ENCODE measurements at places on chromosomes 3 and 15.
A peak's percentile ranks its signal among the peaks of the same experiment; 100 is the strongest.

GRCh38 chr3:129001101-129001805 is at the start of gene EFCC1:
Gene EFCC1 (plus strand): TSS chr3:129001304. CDS start chr3:129001629, 325 bp downstream.
- DNase-seq, result no peak

DNA sequence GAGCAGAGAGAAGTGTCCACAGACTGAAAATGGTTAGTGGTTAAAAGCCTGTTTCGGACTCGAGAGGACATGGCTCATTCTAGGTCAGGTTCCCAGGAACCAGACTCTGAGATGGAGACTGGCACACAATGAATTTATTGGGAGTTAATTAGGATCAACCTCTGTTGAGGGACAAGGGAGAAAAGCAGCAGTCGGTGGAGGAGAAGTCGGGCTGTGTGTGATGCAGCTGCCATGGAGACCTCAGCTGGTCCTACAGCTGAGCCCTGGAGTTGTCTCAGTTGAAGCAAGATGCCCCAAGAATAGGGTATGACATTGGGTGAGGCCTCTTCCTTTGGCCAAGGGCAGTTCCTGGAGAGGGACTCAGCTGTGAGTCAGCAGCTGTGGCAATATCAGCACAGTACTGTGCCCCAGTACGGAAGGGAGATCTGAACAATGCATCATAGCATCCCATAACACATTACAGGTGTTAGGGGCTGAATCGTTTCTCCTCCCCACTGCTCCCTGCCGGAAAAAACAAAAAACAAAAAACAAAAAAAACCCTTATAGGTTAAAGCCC is 105.4 kb downstream of the ABHD5 start:
- DNase-seq, result no peak

DNA sequence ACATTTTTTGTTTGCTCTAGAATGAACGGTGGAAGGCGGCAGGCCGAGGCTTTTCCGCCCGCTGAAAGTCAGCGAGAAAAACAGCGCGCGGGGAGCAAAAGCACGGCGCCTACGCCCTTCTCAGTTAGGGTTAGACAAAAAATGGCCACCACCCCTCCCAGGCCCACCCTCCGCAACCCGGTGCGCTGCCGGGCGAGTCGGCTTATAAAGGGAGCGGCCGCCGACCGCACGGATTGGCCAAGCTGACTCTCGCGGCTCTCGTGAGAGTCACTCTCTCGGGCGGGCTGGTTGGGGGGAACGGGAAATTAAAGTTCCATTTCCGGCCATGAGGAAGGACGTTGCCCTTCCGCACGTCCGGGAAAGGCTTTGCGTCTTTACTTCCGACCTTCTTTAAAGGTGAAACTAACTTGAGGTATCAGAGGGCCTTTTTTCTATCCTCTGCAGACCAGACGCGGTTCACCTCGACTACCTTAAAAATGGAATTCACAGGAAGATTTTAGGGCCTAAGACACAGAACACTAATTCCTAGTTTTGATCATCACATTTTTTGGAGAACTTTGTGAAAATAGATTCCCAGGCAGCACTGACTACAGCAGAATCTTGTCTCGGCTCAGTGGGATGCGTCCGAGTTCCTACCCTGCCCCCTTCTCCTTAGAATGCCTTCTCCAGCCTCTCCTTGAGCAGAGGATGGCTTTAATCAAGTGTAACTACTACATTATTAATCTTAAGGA is at the start of gene TERC:
Gene TERC, minus strand, starts transcription at position 179 of the 731 bp plus-strand sequence.
- DNase-seq, result peak; percentile 64

- DNase-seq, result no peak
Observed at GRCh38 chr15:73989001-73989798, 2.9 kb downstream of the STOML1 start.

GRCh38 chr3:140035871-140036270 is 100.9 kb downstream of the CLSTN2 start:
- DNase-seq, result no peak

DNA sequence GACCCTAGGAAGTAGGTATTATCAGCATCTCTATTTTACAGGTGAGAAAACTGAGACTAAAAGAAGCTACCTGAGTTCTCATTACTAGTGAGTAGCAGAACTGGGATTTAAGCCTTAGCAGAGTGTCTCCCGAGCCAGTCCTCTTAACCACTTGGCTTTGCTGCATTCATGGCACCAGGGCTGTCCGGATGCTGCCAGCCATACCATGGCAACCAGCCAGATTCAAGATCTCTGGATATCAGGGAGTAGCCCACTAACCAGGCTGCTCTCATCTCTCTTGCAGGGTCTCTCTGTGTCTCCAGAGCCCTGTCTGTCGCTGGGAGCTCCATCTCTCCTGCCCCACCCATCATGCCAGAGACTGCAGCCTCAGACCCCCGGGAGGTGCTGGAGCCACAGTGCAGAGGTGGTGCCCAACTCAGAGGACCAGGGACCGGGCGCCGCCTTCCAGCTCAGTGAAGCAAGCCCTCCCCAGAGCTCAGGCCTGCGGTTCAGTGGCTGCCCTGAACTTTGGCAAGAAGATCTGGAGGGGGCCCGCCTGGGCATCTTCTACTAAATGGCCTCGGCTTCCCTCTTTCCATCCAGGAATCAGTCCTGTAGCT is 1.7 kb downstream of the MESP2 start:
- no peak for DNase-seq

- no peak for DNase-seq
Observed at GRCh38 chr3:9168241-9168741, 81.2 kb downstream of the SRGAP3 start.

DNA sequence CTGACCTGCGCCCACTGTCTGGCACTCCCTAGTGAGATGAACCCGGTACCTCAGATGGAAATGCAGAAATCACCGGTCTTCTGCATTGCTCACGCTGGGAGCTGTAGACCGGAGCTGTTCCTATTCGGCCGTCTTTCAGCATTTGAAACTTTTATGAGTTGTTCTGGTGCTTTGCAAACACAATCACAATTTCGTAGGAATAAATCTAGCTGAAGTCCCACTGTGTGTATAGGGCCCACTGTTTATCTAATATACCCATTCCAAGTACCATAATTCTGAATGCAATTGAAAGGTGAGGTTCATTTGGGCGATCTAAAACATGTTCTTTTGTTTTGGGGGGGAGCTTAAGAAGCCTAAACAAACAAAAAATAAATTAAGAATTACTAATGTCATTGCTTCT is 572.1 kb downstream of the FGF12 start:
- DNase-seq, result no peak

- no peak for DNase-seq
Observed at GRCh38 chr3:109351231-109351630, 13.9 kb upstream of the DPPA4 start.

DNA sequence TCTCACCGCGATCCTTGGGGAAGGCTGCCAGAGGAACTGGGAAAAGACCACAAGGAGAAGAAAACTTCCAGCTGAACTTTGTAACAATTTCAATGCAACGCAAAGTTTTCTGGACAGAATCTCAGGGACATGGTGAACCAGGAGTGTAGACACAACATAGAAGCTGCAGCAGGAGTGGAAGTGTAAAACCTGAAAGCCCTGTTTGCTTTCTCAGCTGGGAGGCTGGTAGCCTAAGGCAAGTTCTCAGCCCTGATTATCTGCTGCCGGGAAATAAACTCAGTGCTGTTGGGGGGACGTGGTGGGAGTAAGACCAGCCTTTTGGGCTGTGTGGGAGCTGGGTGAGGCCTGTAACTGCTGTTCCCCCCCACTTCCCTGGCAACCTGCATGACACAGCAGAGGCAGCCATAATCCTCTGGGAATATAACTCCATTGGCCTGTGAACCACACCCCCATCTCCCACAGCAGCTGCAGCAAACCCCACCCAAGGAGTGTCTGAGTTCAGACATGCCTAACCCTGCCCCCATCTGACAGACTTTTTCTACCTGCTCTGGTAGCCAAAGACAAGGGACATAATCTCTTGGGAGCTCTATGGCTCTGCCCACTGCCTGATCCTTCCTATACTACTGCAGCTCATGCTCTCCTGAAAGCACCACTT is 106.7 kb downstream of the ZNF621 start:
- no peak for DNase-seq

GRCh38 chr15:70703096-70703878 is 60.1 kb downstream of the UACA start:
- DNase-seq, result no peak

Measured in caudate nucleus (tissue), 63 donors.